ENCODE measurements at places on chromosomes 13 and 19. TPM values are rescaled to one million over a fixed set of nuclear protein-coding genes. Genes with fewer than 3 reads are reported as not detected.

GRCh38 chr13:113954046-113954835 lies 19.6 kb downstream of the C13orf46 start:
- DNase-seq, result no peak

- DNase-seq, result no peak
These were observed 549.5 kb upstream of the ARGLU1 start for GRCh38 chr13:107117327-107118012.

DNA sequence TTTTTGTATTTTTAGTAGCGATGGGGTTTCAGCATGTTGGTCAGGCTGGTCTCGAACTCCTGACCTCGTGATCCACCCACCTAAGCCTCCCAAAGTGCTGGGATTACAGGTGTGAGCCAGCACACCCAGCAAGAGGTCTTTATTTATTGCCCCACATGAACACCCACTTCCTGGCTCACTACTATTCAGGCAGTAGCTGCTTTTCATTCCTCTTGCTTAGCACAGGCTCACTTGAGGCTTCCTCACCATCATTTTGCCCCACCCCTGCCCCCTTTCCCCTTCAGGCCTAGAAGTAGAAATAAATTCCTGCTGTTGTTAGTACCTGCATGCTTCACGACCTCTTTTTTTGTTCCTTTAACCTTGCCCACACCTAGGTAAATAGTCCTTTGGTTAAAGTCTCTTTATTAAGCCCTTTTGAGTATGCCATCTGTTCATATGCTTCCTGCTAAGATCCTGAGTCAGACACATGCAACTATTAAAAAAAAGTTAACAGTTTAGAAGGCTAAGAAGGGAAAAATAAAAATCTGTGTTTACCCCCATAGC lies 33.5 kb upstream of the ITM2B start:
- DNase-seq, result no peak

Gene NUMBL
- 5.9 TPM for total RNA-seq

DNA sequence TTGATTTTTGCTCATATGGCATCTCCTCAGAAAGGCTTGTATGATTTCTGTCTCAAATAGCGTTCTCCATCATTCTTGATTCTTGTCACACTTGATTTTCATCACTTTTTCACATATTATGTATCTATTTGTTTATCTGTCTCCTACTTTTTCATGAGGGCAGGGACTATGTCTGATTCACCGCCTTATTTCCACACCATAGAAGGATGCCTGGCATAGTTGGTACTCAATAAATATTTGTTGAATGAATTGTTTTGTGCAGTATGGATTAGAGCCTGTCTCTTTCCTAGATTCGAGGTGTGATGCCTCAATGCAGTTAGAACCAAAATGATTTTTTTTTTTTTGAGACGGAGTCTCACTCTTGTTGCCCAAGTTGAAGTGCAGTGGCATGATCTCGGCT lies 12.1 kb downstream of the SAE1 start:
- no peak for DNase-seq

Gene PLIN5
- total RNA-seq, result 4.6 TPM

- DNase-seq, result no peak
These were observed 8.8 kb downstream of the IGFL4 start for GRCh38 chr19:46031781-46032596.

DNA sequence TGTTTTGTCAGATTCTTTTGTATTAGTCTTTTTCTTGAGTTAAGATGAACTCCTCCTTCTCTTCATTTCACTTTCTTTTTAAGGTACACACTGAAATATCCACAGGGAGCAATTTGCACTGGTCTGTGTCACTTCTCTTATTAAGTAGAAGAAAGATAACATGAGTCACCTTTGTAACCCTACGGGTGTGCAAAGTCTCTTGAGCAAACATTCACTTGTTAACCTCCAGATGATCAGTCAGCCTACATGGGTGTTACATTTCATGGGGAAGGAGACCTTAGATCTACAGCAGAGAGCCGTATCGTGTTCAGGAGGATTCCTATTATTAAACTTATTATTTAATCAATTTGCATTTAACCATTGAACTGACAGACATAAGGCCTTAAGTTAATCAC lies 5.1 kb downstream of the ZNF507 start:
- DNase-seq, result no peak

DNA sequence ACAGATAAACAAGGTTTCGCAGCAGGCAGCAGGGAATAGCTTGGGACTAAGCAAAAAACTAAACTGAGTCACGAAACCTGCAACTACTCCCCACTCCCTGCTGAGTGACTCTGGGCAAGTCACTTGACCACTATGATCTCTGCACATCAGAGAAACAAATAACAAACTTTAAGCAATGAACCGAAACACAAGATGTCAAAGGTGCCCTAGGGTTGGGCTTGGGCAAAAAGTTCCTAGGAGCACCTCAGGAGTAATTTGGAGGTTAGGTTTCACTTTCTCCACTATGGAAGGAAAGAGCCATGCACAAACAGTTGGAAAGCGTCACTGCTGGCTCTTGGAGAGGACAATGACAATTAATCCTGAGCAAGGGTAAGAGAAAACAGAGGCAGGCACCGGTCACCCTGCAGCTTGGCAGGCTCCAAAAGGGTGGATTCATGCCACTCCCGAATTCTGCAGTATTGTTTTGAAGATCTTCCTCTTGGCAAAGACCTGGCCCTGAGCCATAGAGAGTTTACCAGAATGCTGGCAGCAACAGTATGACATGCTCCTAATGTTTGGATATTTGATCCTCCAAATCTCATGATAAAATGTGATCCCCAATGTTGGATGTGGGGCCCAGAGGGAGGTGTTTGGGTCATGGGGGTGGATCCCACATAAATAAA lies 60.3 kb downstream of the CRYL1 start:
- peak; percentile 10 for DNase-seq

GRCh38 chr13:112376050-112376681 lies at the start of gene SPACA7:
Gene SPACA7, plus strand, starts transcription at chr13:112376355. Its CDS starts 31 bp downstream, at chr13:112376386.
- DNase-seq, result no peak

DNA sequence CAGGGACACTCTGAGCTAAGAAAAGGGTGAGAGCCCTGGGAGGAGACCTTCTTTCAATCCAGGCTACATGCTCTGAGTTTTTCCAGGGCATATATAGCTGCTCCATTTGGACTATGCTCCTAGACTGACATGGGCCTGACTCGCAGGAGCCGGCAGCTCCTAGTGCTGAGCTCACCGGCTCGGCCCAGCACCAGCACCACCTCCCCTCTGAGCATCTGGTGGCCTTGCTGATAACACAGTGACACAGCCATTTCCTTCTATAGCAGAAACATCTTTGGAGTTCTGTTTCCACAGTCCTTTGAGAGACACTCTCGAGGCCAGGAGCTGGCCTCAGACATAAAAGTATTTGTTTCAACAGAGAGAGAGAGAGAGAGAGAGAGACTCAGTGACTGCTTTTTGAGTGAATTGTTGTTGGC lies 184.9 kb downstream of the TM9SF2 start:
- no peak for DNase-seq

Gene TUBB4A
- not detected for total RNA-seq

Gene KLK14
- not detected for total RNA-seq

Gene OLFM2
- 0.65 TPM for total RNA-seq

GRCh38 chr13:113577881-113578435 lies 6.6 kb upstream of the TFDP1 start:
- DNase-seq, result no peak

DNA sequence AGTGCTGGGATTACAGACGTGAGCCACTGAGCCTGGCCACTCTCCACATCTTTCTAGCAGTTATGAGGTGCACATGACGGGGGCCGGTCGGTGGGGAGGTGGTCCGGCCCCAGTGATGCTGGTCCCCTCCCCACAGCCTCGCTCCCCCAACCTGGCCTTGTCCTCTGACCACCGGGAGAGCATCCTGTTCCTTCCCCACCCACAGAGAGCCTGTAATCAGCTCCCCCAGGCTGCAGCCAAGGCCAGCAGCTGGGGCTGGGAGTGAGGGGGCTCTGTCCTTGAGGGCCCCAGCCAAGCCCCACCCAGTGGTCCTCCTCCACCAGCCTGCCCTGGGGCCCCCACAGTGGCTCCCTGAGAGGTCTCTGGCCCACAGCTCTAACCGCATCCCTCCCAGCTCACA lies 3.0 kb upstream of the INSL3 start:
- no peak for DNase-seq
